ENCODE measurements at places on chromosomes 11 and 22.

DNA sequence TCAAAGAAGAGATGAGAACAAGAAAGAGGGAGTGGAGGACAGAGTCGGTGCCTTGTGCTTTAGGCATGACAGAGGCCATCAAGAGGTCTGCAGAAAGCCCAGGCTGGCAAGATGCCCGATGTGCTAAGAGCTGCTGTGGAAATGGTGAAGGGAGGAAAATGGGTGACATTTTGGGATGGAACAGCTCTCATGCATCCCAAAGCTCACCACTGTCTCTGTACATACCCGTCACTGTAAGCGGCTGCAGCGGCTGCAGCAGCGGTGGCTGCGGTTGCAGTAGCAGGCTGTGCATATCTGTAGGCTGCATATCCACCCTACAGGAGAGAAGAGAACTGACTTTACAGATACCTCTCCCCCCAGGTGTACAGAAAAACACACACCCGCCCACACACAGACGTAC is 28.6 kb downstream of the APOL5 start:
- DNase-seq = no peak

DNA sequence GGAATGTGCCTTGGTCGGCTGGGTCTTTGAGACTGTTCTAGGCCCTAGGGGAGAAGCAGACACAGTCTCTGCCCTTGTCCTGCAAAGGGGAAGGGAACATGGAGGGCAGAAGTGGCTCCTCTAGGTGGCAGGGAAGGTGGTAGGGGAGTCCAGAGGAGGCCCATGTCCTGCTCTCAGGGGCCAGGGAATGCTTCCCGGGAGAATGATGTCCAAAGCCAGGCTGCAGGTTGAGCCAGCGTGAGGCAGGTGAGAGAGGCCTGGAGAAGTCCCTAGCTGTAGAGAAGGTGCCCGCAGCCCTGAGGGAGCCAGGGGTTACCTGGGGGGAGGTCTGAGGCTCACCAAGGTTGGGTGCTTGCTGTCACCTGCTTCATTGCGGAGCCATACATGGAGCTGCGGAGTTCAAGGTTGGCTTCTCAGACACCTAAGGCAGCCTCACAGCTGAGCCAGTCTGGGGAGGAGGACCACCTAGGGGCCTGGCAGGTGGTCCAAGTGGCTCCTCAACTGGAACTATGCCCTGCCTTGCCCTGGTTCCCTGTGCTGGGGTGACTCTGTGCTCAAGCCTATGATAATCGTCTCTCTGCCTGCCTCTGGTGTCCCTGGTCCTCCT is 46.1 kb downstream of the SMIM38 start:
- peak; percentile 8 for DNase-seq

DNA sequence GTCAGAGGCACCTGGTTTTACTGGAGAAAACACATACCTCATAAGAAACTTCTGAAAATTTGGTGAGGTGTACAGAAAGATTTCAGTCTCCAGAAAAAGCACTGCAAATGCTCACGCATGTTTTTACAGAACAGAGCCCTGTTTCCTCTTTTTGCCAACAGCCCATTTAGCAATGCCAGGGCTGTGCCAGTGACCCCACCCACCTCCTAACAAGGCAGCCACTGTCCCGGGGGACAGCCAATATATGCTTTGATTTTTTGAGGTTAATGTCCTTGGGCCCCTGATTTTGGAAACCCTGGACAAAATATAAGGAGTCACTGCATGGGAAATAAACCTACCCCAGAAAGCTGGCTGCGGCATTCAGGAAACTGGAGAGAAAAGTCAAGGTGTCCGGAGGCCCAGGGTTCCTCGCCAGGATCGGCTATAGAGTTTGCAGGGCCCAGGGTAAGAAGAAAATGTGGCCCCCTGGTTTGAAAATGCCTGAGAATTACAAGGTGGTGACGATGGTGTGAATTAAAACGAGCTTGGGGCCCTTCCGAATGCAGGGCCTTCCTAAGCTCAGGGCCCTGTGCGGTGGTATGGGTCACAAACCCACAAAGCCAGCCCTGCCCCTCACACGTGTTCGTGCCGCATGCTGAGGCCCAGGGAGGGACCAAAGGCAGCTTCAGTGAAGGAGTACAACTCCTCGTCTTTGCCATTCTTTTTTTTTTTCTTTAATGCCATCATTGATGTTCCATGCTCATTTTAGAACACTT is 71.1 kb upstream of the WNT7B start:
- DNase-seq = peak; percentile 9

DNA sequence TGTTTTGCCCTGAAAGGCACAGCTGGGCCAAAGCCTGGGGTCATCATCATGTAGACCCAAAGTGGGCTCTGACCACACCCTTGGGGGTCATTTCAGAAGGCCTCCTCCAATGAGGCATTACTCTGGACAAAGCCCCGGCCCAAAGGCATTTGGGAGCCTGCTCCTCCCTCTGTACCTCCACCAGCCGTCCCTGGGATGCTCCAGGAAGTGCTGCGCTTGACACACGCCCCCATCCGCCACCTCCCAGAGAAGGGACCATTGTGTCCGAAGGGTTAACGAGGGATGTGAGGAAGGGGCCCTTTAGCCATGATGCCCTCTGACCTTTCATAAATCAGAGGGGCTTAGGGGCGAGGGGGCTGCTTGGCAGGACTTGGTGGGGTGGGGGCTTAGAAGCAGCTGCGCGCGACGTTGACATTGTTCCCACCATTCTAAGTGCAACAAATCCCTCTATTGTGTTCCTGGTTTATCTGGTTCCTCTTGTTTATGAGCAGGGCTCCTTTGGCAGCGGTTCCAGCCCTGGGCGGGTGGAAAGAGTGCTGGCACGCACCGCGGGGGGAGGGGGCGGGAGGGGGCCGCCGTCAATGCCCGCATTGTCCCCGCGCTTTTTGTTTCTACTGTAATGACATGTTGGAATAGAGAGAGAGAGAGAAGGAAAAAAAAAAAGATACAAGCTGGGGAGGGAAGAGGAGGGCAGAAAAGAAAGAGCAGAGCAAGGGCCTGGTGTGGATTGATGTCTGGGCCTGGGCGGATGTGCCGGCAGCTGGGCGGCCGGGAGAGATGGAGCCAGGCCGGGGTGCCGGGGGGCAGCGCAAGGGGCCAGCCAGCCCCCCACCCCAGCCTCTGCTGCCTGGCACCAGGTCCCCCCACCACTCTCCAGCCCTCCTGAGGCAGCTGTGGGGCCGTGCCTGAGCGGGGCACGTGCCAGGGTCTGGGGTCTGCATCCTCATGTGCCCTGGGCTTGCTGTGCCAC is 32.1 kb upstream of the SOX10 start:
- DNase-seq = no peak

- DNase-seq = no peak
Observed at GRCh38 chr11:68373189-68373814, 60.9 kb downstream of the LRP5 start.

- DNase-seq = no peak
Observed at GRCh38 chr11:77152846-77153245, 24.8 kb downstream of the MYO7A start.

GRCh38 chr11:76234021-76234415 is 27.7 kb upstream of the WNT11 start:
- DNase-seq = no peak

GRCh38 chr22:49072996-49073645 is 754.6 kb downstream of the BRD1 start:
- DNase-seq = no peak

- DNase-seq = no peak
Observed at GRCh38 chr11:39288011-39288410, 2171.4 kb downstream of the LRRC4C start.

DNA sequence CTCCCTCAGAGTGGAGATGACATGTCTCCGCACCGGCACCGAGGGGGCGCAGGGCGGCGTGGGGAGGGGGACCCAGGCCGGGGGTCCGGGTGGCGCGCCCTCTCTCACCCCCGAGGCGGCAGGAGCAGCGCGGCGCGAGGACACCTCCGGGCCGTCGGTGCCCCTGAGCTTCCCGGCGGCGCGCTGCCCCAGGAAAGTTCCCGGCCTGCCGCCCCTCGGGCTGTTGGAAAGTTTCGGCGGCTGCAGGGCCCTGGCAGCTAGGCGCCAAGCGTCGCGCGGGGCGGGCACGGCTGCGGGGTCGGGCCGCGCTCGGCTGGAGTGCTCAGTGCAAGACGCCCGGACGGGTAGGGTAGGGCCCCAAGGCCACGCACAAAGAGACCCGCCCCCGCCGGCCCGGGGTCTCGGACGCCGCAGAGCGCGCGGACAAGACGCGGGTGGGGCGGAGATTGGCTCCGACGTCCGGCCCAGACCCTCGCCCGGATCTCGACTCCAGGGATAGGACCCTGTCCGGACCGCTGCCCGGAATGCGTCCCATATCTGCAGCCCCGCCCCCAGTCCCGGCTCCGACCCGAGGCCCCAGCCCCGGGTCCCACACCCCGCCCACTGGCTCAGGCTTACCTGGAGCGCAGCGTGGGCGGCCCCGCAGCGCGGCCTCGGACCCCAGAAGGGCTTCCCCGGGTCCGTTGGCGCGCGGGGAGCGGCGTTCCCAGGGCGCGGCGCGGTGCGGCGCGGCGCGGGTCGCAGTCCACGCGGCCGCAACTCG is 471 bp downstream of the ARVCF start:
- DNase-seq = peak; percentile 69

DNA sequence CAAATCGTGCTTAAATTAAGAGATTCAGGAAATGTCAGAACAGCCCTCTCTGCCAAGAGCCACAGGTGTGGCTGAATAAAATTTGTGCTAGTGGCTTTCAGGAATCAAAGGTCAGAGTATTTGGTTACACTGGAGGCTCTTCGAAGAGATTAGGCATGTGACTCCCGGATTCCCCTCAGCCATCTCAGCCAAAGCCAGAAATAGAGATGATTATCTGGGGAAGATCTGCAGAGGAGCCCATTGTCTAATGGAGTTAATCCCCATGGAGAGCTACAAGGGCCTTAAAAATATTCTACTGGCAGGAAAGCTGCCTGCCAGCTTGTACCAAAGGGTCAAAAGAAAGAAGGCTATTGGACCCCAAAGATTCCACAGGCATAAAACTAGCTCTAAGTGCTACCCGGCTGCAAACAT is 1259.5 kb downstream of the TBC1D22A start:
- DNase-seq = no peak

DNA sequence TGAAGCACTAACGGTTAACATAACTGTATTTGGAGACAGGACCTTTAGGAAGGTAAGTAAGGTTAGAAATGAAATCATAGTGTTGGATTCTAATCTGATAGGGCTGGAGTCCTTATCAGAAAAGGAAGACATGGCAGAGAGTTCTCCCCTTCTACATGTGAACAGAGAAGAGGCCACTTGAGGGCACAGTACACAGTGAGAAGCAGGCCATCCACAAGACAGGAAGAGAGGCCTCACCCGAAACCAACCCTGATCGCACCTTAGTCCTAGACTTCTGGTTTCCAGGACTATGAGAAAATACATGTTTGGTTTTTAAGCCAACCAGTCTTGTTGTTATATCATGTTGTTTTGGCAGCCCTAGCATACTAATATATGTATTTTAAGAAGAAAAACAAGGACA is 170.0 kb downstream of the LRRC4C start:
- DNase-seq = no peak

DNA sequence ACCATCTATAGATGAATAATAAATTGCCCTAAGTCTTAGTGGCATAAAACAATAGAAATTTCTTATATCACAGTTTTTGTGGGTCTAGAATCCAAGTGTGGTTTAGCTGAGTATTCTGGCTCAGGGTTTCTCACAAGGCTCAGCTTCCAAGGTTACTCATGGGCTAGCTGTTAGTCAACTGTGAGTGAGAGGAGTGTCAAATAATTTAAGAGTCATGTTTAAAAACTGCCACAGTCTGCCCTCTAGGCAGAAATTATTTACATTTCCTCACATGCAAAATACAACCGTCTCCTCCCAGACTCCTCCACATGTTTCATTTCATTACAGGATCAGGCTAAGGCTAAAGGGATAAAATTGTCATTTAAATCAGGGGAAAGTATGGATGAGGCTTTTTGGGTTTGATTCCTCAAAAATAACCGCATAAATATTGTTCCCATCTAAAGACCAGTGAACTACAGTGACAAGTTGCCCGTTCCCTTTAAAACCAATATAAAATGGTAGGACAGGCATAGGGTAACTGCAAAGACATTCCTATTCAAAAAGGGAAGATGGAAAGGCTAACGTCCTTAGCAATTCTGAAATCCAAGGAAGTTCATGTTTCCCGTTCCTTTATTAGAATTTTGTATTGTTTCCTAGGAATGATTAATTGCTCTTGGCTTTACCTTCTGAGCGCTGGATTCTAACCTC is 324.3 kb downstream of the DYNC2H1 start:
- no peak for DNase-seq

DNA sequence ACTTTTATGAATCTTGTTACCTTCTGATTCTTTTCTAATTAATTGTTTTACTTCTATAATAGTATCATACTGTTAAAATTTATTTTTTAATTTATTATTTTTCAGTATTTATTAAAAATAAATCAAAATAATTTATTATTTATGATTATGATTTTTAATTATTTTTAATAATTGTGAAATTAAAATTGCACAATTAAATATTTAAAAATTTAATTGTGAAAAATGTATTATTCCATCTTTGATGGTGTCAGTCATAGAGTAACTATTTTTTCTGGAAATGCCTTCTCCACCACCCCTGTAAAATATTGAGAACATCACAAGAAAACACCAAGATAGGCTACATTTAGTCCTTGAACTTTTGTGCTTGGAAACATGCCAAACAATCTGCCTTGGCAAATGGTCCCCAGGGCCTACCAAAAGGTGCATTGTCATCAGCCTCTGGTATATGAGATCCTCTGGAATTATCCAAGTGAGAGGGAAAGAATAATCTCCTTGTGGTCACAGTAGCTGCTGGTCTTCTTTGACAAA is at the start of gene OR8H2:
Gene OR8H2, plus strand, starts transcription at position 478 of the 528 bp plus-strand sequence. CDS start 1,356 bp downstream, outside the sequence.
- no peak for DNase-seq

- no peak for DNase-seq
Observed at GRCh38 chr11:72321381-72321996, 77.5 kb upstream of the PHOX2A start.

DNA sequence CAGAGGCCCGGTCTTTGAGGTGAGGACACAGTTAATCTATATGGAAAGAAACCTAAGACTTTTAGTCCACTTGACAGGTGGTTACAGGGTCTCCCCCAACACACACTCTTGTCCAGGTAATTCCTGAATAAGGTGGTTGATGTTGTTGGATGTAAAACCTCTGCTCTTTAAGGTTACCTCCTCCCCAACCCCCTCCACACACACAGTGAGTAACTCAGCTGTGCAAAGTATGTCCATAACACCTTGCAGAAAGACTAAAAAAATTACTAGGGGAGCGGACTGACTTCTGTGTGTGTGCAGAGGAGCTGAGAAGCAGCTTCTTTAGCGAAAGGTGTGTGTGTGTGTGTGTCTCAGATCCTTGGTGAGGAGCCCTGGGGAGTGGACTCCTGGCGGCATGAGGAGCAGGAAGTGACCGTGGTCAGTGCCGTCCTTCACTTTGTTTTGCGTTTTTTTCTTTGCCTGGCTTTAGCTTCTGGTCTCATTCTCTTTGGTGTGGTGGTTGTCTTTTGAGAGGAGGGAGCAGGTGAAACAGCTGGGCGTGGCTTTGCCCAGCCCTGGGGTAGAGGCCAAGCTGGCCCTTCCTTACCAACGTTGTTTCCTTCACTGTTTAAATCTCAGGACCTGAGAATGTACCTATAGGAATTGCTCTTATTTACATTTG is 1.7 kb downstream of the ZBED4 start:
- no peak for DNase-seq

- DNase-seq = no peak
Observed at GRCh38 chr11:134536219-134536618, 124.2 kb upstream of the B3GAT1 start.

GRCh38 chr22:39719559-39720450 is 149.3 kb downstream of the CACNA1I start:
- no peak for DNase-seq
